ACHN (cell line): ENCODE measurements at places on chromosomes 1 and 21.

DNA sequence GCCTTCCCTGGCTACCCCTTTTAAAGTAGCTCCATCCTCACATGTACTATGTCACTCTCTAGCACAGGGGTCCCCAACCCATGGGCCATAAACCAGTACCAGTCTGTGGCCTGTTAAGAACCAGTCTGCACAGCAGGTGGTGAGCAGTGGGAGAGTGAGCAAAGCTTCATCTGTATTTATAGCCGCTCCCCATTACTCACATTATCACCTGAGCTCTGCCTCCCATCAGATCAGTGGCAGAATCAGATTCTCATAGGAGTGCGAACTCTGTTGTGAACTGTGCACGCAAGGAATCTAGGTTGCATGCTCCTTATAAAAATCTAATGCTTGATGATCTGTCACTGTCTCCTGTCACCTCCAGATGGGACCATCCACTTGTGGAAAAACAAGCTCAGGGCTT, 116.6 kb upstream of the FOXD3 start:
- no peak for DNase-seq

- no peak for DNase-seq
Observed at GRCh38 chr1:2810899-2811532, 9.5 kb upstream of the TTC34 start.

- DNase-seq = no peak
Observed at GRCh38 chr1:58986996-58987767, 203.3 kb upstream of the JUN start.

- no peak for DNase-seq
Observed at GRCh38 chr21:35326677-35327076, 277.6 kb upstream of the RUNX1 start.

DNA sequence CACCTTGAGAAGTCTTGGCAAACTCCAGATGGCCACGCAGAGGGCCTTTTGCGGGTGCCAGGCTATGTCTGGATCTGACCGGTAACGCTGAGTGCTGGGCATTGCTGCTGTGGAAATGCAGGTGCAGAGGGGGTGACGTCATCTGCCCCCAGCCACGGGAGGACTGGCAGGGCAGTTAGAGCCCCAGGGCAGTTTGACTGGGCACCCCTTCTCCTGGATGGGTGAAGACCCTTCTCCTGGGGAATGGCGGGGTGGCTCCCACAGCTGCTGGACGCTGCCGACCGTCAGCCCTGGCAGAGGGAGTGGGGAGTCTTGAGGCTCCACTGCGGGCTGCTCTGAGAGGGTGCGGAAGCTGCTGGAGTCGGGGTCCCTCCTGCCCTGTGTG, 12.6 kb upstream of the EDN2 start:
- DNase-seq = no peak

DNA sequence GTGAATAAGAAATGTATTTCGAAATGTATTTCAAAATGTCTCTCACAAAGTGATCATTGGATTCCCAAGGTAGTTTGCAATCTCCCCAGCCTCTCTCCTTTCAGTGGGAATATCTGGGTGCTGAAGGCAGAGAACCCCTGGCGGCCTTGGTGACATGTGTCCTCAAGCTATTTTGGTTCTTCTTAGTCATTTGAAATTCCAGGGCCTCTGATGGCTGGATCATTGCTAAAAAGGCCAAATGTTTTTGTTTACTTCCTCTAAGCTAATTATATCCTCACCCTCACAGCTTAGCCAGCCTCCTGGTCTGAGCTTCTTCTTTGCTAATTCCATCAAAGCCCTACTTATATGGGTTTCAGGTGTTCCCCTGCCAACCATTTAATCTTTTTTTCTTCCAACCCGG, 71.2 kb downstream of the LRRC40 start:
- no peak for DNase-seq

DNA sequence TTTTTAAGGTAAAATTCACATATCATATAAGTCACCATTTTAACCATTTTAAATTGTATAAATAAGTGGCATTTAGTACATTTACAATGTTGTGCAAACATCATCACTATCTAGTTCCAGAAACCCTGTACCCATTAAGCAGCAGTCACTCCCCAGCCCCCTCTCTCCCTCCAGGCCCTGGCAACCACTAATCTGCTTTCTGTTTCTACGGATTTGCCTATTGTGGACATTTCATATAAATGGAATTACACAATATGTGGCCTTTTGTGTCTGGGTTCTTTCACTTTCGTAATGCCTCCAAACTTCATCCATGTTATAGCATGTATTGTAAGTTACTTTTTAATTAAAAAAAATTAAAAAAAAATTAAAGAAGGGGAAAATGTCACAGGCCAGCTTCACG, 58.0 kb upstream of the RAB3GAP2 start:
- no peak for DNase-seq

DNA sequence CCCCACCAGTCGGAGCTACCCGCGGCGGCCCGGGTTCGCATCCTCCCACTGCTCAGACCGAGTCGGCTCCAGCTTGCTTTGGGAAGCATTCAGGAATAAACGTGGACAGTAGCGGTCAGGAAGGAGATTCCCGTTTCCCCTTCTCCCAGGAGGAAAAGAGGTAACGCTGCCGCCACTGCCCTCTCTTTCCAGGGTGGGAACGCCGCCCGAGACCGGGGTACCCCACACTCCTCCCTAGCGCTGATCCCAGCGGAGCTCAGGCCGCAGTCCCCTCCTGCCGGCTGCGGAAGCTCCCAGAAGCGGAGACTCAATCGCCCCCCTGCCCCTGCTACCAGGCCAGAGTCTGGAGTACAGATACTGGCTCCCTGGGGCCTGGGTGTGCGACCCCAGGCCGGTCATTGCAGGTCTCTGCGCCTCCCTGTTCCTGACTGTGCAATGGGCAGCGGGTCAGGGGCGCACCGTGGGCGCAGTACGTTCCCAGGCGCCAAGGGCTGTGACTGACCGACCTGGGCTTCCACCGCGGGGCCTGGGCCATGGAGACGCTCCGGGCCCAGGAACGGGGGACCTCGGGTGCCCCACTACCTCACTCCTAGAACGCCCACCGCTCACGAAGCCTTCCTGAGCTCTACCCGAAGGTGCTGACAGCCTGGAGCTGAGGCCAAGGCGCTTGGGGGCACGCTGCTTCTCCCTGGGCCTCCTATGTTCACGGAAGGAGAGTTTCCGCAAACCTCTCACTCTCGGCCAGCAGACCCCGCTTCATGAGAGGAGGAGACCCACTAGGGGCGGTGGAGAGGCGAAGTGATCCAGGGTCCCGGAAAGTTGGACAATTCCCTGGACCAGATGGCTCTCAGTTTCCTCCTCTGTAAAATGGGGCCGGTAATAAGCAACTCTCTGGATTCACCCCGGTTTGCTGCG, 7.8 kb downstream of the DMRTA2 start:
- DNase-seq = no peak

GRCh38 chr1:173749137-173749536, 34.4 kb downstream of the KLHL20 start:
- no peak for DNase-seq

- DNase-seq = no peak
Observed at GRCh38 chr1:51002516-51002915, 32.5 kb downstream of the CDKN2C start.

DNA sequence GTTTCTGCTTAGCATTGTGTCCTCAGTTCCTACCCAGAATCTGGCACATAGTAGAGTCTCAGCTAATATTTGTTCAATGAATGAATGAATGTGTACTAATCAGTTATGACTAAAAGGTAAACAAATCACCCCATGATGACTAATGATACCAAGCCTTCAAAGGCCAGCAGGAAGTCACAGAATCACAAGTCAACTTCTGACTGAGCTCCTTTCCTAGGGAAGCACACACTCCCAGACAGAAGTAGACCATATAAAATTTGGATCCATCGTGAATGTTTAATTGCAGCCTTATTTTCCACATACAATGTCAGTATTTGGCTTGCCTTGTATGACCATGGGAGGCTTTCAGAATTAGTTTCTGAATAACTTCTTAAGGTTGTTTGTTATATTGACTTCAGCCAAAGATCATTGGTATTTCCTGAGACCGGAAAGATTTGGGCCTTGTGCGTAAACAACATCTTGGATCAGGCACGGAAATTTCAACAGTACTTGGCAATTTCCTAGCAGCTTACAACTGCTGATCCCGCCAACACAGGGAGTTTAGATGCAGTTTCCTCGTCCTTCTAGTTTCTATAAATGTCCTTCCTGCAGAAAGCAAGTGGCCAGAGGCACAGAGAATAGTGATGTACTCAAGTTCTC, 185.9 kb upstream of the ATP1B1 start:
- no peak for DNase-seq

DNA sequence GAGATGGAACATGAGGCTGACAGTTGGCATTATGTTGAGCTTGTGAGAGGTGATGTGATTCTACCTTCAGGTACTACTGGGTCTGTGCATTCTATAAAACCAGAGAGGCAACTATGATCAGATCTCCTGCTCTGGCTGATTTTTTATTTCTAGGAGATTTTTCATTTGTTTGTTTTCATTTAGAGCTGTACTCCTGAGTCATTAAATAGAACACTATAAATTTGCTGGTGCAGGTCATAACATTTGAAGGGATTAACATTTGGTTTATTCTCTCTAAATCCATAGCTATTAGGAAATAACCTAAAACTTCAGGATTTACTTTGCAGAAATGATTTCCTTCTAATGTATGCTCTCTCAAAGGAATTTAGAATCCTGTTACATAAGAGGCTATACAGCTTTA, 42.9 kb downstream of the MAGI3 start:
- no peak for DNase-seq

GRCh38 chr1:181742426-181742825, 259.1 kb downstream of the CACNA1E start:
- DNase-seq = no peak

- peak; percentile 42 for DNase-seq
Observed at GRCh38 chr21:34992736-34993398, 56.2 kb downstream of the RUNX1 start.

- DNase-seq = no peak
Observed at GRCh38 chr1:187847531-187847930, 1018.8 kb downstream of the PLA2G4A start.

- no peak for DNase-seq
Observed at GRCh38 chr1:234226113-234226818, 147.0 kb upstream of the COA6 start.

GRCh38 chr1:231940701-231941100, 314.1 kb downstream of the DISC1 start:
- DNase-seq = no peak

- DNase-seq = peak; percentile 29
Observed at GRCh38 chr1:96596226-96596922, 125.2 kb upstream of the PTBP2 start.

GRCh38 chr1:57357462-57357861, 66.4 kb downstream of the DAB1 start:
- no peak for DNase-seq

GRCh38 chr1:244047621-244048255, 3.3 kb upstream of the ZBTB18 start:
- peak; percentile 52 for DNase-seq

DNA sequence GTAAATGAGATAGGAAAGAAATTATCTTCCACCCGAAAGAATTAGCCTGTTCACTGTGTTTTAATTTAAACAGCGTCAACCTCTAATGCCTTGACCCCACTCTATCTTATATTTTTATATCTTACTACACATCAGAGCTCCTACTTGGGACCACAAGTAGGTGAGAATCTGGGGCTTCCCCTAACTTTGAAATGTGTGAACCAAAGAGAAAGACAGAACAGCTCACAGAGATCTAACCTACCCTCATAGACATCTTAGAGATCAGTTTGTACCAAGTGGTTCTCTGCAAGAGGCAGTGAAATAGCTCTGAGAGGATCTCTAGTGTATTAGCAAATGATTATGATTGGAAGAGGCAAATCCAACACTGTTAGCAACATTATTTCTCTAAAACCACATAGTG, 31.0 kb upstream of the IFI16 start:
- DNase-seq = no peak

GRCh38 chr21:29084372-29084771, 10.9 kb upstream of the CCT8 start:
- DNase-seq = no peak

- no peak for DNase-seq
Observed at GRCh38 chr1:7384679-7385078, 386.4 kb upstream of the VAMP3 start.

DNA sequence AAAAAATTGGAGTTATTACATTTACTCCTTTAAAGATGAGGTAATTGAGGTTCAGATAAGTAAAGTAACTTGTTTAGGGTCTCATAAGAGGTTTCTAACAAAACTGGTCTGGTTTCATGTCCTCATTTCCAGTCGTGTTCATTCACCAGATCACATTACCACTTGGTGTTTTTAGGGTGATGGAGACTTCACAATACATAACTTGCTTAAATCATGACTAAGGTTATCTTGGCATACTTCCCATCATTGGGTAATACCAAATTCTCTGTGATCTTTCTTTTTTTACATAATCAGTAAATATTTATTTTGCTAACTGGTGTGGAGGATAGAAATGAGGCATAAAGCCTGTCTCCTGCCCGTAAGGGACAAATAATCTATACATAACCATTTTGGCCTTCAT, 31.6 kb upstream of the RPTN start:
- no peak for DNase-seq

DNA sequence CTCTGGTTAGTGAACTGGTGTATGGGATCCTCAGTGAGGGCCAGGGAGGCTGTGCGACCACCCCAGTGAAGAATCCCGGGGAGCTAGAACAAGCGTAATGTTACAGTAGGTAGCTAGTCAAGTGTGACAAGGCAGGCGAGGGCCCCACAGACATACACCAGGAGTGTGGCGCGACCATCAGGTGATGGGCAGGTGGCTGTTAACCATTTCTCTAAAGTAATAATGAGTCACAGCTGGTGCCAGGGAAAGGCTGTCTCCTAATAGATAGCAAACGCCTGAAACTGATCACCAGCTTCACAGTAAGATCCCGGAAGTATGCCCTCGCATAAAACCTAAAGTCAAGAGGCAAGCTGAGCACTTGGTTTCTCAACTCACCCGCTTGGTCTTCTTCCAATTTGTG, 40.5 kb upstream of the TARBP1 start:
- DNase-seq = no peak

DNA sequence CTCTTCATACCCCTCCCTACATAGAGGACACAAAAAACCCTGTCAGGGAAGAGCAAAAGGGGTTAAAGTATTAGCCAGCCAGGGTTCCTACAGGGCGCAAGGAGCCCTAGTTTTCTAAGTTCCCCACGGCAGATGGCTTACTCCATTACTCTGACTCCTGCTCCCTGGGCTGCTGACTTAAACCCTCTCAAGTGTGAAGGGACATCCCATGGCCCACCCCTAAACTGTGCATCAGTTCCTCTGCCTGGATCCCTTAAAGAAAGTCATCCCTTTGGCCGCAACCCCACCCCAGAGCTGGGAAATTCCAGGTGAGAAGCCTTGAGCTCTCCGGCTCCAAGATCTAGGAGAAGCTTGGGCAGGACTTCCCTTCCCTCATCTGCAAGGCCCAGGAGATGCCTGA, 236.0 kb downstream of the TOMM20 start:
- DNase-seq = no peak

- no peak for DNase-seq
Observed at GRCh38 chr1:239977416-239977815, 114.3 kb upstream of the FMN2 start.

DNA sequence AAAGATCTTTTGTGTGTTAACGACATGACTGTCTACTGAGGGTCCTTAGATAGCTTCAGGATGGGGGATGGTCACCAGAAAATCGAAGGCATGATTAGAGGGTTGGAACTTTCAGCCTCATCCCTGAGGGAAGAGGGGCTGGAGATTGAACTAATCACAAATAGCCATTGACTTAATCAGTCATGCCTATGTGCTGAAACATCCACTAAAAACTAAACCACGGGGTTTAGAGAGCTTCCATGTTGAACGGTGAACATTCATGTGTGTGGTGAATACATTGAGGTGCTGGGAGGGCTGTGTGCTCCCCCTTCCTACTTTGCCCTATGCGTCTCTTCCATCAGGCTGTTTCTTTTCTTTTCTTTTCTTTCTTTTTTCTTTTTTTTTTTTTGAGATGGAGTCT, 17.0 kb downstream of the RBP7 start:
- DNase-seq = no peak

GRCh38 chr1:206748348-206749030, 22.1 kb upstream of the IL19 start:
- DNase-seq = no peak
